ENCODE measurements at places on chromosomes 1 and 21.

DNA sequence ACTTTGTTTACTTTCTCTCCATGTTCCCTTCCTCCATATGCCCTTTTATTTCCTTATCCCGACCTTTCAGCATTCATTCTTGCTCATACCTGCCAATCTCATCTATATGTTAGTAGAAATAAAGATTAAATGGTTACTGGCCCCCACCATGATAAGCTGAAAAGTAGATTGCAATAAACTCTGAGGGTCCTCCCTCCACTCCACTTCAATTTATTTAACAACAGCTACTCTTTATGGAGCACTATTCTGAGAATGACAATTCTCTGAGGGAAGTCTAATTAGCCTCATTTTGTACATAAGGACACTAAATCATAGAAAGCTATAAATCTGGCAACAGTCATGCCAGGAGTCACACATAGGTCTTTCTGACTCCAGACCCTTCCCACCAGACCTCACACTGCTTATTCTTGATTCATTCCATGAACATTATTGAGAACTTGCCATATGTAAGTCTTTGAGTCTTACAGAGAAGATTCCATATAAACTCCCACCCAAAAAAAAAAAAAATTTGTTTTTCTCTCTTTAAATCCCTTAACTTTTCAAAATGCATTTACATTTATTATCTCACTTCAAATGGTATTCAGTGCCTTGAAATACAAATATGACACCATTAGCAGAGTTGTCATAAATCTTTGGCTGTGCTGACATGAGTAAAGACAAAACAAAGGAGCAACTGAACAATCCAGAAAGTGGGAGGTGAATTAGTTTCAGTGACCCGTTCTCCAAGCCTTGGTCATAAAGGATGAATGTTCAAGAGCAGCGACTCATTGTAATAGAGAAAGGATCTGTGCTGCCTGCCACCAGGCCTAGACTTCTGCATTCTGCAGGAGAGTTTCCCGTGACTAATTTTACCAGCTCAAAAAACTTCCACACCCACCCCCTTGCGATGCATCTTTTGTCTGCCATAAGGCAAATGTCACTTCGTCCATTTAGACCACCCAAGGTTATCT lies 28.5 kb downstream of the PALMD start:
- DNase-seq = no peak

DNA sequence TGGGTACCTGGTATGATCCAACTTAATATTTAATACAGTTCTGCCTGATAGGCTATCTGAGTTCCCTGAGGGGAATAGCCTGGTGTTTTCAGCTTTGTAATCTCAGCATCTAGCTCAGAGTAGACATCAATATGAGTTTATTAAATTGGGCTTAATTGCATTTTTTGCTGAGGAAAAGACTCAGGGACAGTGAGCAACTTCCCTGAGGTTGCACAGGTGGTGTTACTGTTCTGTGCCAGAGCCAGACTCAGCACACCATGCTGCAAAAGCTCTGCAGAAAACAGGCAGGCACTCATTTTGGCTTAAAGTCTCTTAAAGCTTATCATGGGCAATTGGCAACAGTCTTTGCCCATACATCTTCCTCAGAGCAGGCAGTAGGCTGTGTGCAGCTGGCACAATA lies 90.5 kb upstream of the JUN start:
- no peak for DNase-seq

DNA sequence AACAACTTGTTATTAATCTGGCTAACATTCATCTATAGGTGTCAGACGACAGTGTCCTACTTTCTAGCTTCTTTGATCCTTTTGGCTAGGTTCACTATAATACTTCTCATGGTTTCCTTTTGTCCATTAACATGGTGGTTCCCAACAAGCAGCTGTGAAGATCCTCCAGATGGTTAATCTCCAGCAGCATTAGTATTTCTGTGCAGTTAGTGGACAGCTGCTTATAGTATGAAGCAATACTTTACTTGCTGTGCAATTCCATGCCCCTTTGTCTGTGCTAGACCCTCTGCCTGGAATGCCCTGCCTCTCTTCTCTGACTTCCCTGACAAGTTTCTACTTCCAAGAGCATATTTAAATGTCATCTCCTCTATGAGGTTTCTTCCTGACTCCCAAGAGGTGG lies 41.7 kb upstream of the ARHGAP29 start:
- DNase-seq = no peak

DNA sequence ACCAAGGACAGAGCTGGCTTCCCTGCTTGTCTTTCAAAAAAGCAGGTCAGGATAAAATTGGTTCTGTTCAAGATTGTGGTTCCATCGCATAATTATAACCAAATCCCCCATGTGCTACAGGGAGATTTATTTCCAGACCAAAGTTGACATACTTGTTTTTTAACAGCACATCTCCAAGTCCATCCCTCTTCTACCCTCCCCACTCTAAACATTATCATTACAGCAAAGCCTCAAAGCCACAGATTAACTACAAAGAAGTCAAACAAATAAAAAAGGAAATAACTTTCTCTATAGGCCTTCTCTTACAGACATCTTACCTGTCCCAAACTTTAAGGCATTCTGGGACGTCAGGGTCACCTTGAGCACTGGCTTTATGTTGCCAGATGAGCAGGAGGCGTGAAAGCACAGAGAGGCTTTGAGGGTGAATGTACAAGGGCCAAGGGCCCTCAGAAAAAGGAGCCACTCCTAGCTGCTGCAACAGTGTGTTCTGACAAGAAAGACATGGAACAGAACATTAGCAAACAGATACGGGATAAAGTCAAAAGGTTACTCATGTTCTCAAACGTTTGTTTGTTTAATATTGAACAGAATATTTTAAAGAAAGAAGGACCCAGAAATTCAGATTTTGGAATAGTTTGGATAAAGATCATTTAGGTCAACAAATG lies 31.2 kb downstream of the UBR4 start:
- no peak for DNase-seq

GRCh38 chr1:2279210-2279639 lies 51.1 kb downstream of the SKI start:
- no peak for DNase-seq

GRCh38 chr1:192903142-192903541 lies 94.3 kb downstream of the RGS2 start:
- no peak for DNase-seq

DNA sequence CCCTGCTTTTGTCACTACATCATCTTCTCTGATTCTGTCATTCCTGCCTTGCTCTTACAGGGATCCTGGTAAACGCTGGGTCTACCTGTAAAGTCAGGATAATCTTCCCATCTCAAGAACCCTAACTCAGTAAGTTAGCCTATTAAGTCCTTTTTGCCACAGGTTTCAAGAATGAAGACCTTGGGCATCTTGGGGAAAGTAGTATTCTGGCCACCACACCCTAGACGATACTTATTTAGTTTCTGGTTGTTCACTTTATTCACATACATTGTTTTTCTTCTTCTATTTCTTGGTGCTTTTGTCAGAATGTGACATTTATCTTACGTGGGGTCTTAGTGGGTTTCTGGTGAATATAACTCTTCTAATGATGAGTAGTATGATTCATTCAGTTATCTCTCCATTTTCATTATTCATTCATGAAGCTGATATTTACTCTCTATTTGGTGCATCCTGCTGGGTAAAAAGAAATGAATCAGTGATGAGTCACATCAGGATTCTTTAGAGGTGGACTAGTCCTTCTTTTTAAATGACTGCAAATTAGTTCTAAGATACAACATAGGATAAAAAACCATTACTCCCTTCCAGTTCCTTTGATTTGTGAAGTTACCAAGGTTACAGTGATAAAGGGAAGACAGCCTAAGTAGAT lies 514.4 kb upstream of the B3GALT2 start:
- no peak for DNase-seq

DNA sequence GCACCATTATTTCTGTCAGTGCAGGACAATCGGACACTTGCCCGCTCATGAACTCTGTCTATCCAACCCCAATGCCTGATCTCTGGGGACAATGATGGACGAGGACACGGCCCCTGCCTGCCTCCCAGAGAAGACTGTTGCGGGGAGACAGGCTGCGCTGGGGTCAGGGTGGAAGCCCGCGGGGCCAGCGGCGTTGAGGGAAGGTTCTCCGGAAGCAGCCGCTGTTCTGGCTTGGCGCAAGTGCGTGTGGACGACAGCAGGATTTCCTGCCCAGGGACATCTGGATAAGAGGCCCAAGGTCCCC lies 18.8 kb downstream of the RHBG start:
- DNase-seq = no peak

GRCh38 chr1:163106364-163106987 lies 37.3 kb downstream of the RGS4 start:
- no peak for DNase-seq

- DNase-seq = no peak
Observed at GRCh38 chr1:40140211-40140973, 20.8 kb upstream of the RLF start.
